CD4-positive, alpha-beta T cell treated with Interleukin-17A for 4 hours (primary cell): ENCODE measurements at places on chromosomes 6 and 20.
A peak's percentile ranks its signal among the peaks of the same experiment; 100 is the strongest.

GRCh38 chr6:84466511-84466910 is 239.1 kb upstream of the CEP162 start:
- no peak for DNase-seq

DNA sequence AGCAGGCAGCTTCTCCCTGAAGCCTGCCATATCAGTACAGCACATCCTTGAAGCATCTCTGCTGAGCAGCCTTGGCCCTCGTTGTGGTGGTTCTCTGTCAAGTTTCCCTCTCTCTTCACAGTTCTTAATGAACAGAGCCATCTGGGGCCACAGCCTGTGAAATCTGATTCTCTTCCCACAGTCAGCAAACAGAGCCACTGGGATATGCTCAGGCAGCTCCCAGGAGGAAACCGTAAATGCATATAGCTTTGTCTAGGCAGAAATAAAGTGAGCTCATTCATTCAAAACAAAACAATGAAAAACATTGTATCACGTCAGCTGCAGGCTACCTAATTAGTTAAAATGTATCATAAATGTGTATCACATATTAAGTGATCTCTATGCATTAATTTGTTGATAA is 80.3 kb downstream of the TBC1D7 start:
- no peak for DNase-seq

GRCh38 chr20:7189231-7189630 is 421.7 kb downstream of the BMP2 start:
- DNase-seq = no peak

GRCh38 chr6:11702500-11703130 is 76.0 kb downstream of the ADTRP start:
- no peak for DNase-seq

DNA sequence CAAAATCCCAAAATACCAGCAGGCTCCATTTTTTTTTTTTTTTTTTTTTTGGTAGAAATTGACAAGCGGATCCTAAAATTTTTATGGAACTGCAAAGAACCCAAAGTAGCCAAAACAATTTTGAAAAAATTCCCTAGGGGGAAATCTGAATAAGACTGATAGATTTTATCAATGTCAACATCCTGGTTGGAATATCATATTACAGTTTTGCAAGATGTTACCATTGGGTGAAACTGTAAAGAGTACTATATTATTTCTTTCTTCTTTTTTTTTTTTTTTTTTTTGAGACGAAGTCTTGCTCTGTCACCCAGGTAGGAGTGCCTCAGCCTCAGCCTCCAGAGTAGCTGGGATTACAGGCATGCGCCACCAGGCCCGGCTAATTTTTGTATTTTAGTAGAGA is 29.4 kb upstream of the BEND3 start:
- no peak for DNase-seq

GRCh38 chr6:96613291-96613999 is 50.5 kb downstream of the FHL5 start:
- no peak for DNase-seq

- no peak for DNase-seq
Observed at GRCh38 chr20:7136886-7137285, 369.4 kb downstream of the BMP2 start.

GRCh38 chr20:49631856-49632418 is 64.0 kb upstream of the PTGIS start:
- DNase-seq = no peak

DNA sequence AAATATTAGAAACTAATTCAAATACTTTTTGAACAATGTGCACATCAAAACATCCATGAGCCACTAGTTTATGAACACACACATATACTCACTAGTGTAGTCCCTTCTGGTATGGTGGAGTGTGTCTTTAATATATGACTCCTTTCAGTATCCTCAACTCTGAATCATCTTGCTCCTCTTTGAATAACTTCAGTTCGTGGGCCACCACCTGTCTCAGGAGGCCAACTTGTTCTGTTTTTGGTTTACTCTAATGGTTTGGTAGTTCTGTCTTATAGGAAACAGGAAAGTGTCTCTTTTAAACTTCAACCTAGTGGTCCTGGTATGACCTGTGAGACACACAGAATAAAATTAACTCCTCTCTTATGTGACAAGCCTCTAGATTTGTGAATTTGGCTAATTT is 55.6 kb downstream of the ZNF292 start:
- DNase-seq = no peak

DNA sequence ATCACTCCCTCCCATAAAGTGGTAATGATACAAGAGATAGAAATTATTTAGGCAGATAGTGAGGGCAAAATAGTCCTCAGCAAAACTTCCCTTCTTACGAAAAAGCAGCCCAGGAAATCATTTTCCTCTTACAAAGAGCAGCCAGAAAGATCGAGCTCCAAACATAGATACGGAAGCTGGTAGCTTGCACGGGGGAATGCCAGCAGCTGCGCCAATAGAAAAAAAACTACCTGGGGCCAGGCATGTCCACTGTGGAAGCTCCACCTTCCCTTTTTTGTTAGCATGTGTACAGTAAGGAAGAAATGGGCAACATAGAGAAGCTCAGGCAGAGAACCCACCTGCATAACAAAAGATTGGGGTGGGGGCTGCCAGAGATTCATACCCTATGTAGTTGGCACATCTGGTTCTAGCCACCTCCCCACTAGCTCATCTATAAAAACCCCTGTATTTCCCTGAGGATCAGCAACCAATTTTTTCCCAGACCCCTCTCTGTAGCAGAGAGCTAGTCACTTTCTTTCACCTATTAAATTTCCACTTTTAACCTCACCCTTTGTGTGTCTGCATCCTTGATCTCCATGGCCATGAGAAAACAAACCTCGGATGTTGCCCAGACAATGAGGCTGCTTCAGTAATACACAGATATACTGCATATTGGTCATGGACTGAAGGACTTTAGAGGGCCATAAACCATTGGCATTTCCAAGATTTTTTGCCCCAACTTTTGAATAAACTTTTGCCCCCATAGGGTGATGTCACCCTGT is 52.1 kb downstream of the SOD2 start:
- no peak for DNase-seq

GRCh38 chr6:46816626-46817025 is 23.4 kb downstream of the MEP1A start:
- DNase-seq = no peak

- no peak for DNase-seq
Observed at GRCh38 chr6:26006086-26006939, 43.7 kb downstream of the TRIM38 start.

- DNase-seq = no peak
Observed at GRCh38 chr20:24106150-24106800, 117.7 kb upstream of the GGTLC1 start.

- peak; percentile 38 for DNase-seq
Observed at GRCh38 chr6:156776470-156776839, 723 bp upstream of the ARID1B start.

GRCh38 chr20:20317195-20317594 is 50.7 kb upstream of the INSM1 start:
- DNase-seq = no peak

DNA sequence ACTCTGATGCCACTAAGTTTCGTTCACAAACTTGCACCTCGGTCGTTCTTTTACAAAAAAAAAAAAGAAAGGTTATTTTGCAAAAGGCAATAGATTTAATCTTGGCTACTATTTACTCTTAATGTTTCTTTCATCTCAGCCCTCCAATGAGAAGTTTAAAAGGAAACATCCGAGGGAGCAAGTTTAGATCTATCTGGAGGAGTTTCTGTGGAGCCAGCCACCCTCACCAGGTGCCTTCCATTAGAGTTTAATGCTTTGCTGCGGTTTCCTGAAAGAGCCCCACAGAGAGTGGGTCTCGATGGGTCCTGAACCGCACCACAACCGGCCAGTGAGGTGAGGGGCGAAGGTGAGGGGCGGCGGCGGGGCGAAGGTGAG is 632 bp downstream of the PRKN start:
- DNase-seq = peak; percentile 31

DNA sequence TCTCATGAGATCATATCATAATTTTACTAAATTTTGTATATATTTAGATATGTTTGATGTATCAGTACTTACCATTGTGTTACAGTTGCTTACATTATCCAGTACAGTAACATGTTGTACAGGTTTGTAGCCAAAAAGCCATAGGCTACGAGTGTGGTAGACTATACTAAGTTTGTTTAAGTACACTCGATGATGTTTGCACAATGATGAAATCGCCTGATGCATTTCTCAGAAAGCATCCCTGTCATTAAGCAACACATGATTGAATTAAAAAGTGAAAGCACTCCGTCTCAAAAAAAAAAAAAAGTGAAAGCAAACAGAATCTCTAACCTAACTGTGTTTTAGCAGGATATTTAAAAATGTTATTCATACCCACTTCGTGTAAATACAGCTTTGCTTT is 104.9 kb upstream of the TFAP2D start:
- DNase-seq = no peak

GRCh38 chr20:11569163-11569562 is 348.5 kb upstream of the BTBD3 start:
- no peak for DNase-seq

DNA sequence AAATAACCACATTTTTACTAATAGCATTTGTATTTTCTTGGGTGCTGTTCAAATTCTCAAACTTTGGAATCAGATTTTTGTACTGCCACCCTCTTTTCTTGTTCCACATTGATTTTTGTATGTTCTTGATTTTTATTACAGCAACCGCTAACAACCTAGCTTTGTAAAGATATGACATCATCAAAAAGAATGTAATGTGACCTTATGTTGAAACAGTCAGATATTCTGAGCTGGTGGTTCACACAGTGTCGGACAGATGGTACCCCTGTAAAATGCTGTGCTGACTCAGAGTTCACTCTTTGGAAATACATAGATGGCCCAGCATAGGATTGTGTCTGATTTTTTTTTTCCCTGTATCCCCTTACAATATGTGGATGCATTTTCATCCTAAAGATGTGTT is 118.9 kb downstream of the QKI start:
- no peak for DNase-seq

DNA sequence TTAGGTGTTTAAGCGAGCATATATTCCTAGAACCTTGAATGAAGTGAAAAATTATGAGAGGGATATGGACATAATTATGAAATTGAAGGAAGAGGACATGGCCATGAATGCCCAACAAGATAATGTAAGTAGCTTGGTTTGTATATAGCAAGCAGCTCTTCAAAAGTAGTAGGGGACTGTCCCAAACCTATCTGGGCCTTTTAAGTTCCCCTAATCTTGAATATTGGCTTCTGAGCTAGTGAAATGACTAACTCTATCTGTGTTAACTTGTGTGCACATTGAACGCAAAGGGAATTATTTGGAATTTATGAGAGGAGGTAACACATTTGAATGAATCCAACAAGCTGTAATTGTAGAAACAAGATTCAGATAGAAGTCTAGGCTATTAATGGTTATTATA is 21.7 kb downstream of the RIOK1 start:
- DNase-seq = no peak

DNA sequence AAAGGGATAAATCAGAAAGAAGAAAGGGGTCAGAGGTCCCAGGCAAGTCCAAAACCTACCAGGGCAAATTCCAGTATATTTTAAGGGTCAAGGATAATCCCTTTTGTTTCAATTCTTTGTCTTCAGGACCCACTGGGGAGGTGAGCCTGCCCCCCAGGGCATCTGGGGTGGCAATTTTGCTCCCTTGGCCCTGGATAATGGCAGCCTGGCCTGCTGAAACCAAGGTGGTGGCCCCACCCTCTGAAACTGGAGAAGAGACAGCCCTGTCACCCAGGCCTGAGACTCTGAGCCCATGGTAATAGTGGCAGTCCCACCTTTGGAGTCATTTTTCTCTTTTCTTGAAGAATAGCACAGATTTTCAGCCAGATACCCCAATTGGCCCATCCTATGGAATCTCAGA is 118.1 kb downstream of the C6orf58 start:
- DNase-seq = no peak

GRCh38 chr6:22298475-22298890 is 1.6 kb upstream of the PRL start:
- DNase-seq = no peak

GRCh38 chr20:9550871-9551270 is 36.5 kb downstream of the LAMP5 start:
- no peak for DNase-seq

- no peak for DNase-seq
Observed at GRCh38 chr6:7004581-7005297, 103.0 kb upstream of the RREB1 start.

DNA sequence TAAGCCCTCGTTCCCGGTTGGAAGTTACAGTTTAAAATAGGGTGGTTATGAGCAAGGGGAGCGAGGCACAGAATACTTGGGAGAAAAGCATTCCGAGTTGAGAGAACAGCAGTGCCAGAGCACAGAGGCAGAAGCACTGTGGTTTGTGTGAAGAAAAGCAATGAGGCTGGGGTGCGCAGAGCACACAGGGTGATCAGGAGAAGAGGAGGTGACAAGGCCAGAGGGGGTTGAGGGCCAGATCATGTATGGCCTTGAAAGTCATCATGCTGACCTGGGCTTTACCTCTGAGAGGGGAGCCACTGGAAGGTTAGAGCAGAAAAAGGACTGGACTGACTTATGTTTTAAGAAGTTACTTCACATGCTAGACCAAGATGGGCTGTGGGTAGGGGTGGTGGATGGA is 3.5 kb upstream of the BTN3A2 start:
- DNase-seq = no peak

- DNase-seq = no peak
Observed at GRCh38 chr20:49339123-49339522, 61.3 kb upstream of the ZNFX1 start.

GRCh38 chr6:151285122-151285521 is 45.4 kb downstream of the AKAP12 start:
- DNase-seq = no peak

DNA sequence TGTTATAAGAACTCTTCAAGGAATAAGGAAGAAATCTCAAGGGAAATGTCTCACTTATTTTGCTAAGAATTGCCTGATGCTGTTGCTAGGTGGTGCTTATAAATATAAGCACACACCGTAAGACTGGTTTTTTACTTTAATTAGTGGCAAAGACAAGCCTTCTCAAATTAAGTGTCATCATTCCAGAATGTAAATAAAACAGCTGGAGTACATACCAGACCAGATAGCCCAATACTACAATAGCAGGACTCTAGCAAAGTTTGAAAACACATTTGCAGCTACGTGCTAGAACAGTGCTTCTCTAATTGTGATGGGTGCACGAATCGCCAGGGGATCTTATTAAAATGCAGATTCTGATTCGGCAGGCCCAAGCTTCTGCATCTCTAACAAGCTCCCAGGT is 6.8 kb downstream of the CNKSR3 start:
- no peak for DNase-seq

GRCh38 chr6:89566930-89567629 is 71.5 kb downstream of the LYRM2 start:
- DNase-seq = no peak
